ENCODE measurements at places on chromosomes 1 and 21. TPM values are rescaled to one million over a fixed set of nuclear protein-coding genes. Genes with fewer than 3 reads are reported as not detected.

- no peaks in the 10 kb centered on the region for H3K27me3 ChIP-seq
- H3K4me3 ChIP-seq, result no peak overlapping the region
- DNase-seq, result no peak
- no peak overlapping the region for H3K27ac ChIP-seq
- peaks cover 33% of the 10 kb centered on the region for H3K4me1 ChIP-seq
Observed at GRCh38 chr1:101265684-101266083, 28.9 kb downstream of the S1PR1 start.

DNA sequence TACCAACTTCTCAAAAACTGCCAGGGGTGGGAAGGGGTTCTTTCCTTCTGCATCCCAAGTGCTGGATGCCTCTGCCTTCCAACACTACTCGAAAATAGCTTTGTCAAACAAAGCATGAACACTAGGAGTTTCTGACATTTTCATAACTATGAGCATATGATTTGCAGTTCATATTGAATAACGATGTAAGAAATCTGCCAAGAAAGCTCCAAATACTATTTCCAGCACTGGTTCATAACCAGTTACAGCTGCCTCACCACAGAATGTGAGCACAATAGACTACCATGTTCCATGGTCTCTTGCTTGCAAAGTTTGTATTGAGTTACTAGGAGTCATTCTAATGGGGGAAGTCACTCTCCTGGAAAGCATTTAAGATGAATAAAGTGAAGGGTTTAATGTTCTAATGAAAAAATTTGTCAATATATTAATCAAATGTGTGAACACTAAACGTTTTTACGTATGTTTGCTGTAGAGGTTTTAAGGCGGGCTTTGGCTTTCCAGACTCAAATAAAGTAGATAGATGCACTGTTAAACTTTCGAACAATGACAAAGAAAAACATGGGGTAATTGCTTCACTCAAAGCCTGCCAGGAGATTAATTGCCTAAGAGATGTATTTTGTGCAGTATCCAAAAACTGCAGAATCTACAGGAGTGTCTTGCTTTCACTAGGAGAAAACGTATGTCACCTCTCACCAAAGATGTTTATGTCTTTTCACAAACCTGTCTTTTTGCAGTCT is 78.6 kb upstream of the UBE2U start:
- no peaks in the 10 kb centered on the region for H3K36me3 ChIP-seq
- H3K27ac ChIP-seq, result no peak overlapping the region
- no peak overlapping the region for H3K4me3 ChIP-seq
- no peak for DNase-seq

- H3K4me1 ChIP-seq, result peaks cover 8% of the 10 kb centered on the region
- DNase-seq, result no peak
- H3K4me3 ChIP-seq, result no peak overlapping the region
- H3K27me3 ChIP-seq, result no peaks in the 10 kb centered on the region
Observed at GRCh38 chr1:229114315-229114714, 156.6 kb upstream of the RAB4A start.

GRCh38 chr21:38769191-38769780 is 36.4 kb upstream of the ETS2 start:
- H3K27me3 ChIP-seq, result no peaks in the 10 kb centered on the region
- no peaks in the 10 kb centered on the region for H3K36me3 ChIP-seq
- no peak overlapping the region for H3K4me3 ChIP-seq
- peak overlapping the region; percentile 11 for H3K27ac ChIP-seq

- no peak overlapping the region for H3K27ac ChIP-seq
- H3K4me1 ChIP-seq, result peaks cover 7% of the 10 kb centered on the region
- no peak overlapping the region for H3K4me3 ChIP-seq
- no peaks in the 10 kb centered on the region for H3K27me3 ChIP-seq
- DNase-seq, result no peak
Observed at GRCh38 chr1:14997646-14998276, 155.8 kb upstream of the TMEM51 start.

- no peaks in the 10 kb centered on the region for H3K36me3 ChIP-seq
- no peak overlapping the region for H3K4me3 ChIP-seq
- H3K27me3 ChIP-seq, result no peaks in the 10 kb centered on the region
- H3K27ac ChIP-seq, result no peak overlapping the region
- no peak for DNase-seq
Observed at GRCh38 chr1:159250638-159251216, 46.1 kb downstream of the ACKR1 start.

The AXDND1 gene
- total RNA-seq, result 2.9 TPM

Measured in upper lobe of left lung (tissue), 6 donors.